Eye (tissue), 1 donor: ENCODE measurements at places on chromosomes 13 and 19.

DNA sequence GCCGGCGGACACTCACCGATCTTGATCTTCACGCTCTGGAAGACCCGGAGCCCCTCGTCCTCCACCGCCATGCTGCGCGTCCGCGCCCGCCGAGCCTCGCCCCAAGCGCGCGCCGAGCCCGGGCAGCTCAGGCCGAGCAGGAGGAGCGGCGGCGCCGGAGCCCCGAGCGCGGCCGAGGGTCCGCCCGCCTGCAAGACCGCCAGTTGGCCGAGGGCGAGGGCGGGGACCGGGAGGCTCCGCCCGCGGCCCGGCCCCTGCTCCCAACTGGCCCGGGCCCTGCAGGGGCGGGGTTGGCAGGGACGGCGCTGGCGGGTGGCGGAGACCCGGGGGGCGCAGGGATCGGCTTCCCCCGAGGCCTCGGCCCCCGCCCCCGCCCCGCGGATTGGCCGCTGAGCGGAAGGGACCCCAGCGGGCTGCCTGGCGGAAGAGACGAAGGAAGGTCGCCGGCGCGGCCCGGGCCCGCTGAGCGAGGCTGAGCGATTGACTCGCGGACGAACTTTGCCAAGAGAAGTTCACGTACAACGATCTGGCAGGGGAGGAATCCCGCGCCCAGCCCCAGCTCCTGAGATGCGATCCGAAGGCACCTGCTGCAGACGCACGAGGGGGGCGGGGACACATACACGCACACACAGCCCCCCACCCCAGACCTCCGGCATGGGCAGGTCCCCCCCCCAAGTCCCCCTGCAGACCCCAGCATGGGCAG, at the start of gene RASA3:
Gene RASA3 (minus strand): TSS at position 205 of the 703 bp plus-strand sequence. CDS start 134 bp downstream, at position 71.
- peak; percentile 90 for DNase-seq

DNA sequence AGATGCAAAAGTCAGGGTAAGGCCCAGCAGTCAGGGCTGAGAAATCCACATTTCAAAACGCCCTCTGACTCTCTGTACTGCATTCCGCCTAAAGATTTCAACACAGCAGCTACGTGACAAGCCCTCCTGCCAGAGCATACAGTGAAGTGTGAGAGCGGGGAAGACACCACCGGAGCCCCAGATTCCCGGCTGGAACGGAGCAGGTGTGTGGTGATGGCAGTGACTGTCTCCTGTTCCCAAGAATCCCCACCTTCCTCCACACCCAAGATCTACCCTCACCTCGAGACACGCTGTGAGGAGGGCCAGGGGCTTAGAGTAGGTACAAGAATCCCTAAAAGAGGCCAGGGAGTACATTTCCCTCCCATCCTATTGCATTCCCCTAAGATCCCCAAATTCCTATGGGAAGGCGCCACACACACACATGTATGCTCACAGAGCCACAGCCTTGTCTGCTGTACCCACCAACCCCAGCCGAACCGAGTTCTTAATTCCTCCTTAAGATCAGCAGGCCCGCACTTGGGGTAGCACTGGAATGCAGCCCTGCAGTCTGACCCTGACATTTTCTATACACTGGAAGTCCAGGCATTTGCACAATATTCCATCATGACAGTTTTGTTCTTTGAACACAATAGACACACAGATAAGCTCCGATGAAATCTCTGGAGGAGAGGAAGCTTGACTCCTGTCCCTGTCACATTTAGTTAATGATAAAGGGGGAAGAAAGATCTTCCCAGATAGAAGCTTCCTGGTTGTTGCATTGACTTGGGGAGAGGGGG, 102.9 kb downstream of the FOXO1 start:
- DNase-seq, result peak; percentile 69

DNA sequence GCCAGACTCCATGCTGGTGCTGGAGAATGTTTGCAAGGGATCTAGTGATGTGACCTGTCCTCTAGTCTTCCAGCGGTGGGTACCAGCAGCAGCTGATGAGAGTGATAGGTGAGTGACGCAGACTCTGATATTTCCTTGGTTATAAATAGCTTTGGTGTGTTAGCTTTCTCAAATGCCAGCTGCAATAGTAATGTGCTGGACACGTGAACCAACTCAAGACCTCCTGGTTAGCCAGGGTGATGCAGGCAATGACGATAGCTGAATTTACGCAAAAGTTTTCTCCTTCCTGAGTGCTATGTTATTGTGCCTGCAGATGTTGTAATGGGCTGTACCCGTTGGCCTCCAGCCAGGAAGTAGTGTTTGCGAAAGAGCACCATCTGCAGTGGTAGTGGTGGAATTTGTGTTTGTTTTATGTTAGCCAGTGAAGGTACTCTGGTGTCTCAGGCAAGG, 129.5 kb downstream of the CYSLTR2 start:
- DNase-seq, result no peak

DNA sequence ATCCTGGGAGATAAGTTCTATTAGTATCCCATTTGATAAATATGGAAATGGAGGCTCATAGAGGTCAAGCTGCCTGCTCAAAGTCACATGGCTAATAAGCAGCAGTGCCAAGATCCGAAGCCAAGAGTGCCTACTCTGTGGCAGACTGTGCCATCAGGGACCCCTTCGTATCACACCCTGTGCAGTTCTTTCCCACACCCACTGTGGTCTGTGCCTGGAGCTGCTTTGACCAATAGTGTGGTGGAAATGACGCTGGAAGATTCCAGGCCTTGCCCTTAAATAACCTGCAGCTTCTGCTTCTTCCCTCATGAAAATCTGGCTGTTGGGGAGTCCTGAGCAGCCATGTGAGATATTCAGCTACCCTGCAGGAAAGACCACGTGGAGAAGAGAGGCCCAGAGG, 10.1 kb downstream of the OPA3 start:
- no peak for DNase-seq

DNA sequence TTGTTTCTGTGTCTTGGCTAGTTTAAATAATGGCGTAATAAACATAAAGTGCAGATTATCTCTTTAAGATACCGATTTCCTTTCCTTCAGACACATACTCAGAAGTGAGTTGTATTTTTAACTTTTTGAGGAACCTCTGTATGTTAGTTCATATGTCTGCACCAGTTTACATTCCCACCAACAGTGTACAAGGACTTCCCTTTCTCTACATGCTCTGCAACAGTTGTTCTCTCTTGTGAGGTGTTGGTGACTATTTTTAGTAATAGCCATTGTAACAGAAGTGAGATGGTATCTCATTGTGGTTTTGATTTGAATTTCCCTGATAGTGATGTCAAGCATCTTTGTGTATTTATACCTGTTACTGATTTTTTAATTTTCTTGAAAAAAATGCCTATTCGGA, 418.6 kb downstream of the UQCRFS1 start:
- no peak for DNase-seq

DNA sequence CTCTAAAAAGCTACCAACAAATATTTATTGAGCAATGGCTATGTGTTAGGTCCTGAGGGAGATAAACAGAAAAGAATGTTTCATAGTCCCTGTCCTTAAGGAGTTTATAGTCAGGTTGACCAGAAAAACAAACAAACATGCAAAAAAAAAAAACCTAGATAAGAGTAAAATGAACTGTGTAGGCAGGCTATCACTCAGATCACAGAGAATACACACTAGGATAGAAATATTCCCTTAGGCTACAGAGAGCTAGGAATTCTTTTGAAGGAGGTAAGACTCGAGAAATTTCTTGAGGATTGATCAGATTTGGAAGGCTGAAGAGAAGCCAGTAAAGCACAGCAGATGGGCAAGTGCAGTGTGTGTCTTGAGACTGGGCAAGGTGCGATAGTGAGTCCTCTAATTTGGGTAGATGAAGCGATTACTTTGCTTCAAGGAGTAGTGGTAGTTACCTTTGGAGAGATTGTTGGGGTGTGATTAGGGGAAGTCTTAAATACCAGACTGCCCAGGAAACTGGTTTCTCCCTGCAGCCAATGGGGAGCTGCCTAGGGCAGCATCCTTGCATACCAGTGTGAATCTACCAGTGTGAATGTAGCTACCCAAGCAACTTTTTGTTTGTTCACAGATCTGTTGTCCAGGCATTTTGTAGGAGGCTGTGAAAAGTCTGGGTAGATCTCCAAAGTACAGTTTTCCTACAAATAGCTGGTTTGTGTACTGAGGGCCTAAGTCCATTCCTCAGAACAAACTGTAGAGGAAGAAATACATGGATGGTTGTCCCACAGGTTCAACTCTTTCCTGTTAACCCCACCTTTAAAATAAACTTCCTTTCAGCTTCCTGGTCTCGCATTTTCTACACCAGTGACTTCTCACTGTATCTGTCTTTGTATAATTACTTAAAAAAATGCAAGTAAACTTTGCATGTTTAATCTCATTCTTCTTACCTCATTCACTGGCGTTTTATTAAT, 314.1 kb downstream of the KLF5 start:
- DNase-seq, result no peak

- DNase-seq, result peak; percentile 99
Measured at GRCh38 chr19:37334179-37335071, 36.5 kb upstream of the ZNF527 start.

- peak; percentile 74 for DNase-seq
Measured at GRCh38 chr13:52195401-52195837, 36.0 kb upstream of the NEK3 start.

GRCh38 chr13:33577007-33577406, 240.9 kb upstream of the RFC3 start:
- DNase-seq, result peak; percentile 61

- DNase-seq, result no peak
Measured at GRCh38 chr19:40923934-40924391, 41.9 kb upstream of the CYP2A7 start.

DNA sequence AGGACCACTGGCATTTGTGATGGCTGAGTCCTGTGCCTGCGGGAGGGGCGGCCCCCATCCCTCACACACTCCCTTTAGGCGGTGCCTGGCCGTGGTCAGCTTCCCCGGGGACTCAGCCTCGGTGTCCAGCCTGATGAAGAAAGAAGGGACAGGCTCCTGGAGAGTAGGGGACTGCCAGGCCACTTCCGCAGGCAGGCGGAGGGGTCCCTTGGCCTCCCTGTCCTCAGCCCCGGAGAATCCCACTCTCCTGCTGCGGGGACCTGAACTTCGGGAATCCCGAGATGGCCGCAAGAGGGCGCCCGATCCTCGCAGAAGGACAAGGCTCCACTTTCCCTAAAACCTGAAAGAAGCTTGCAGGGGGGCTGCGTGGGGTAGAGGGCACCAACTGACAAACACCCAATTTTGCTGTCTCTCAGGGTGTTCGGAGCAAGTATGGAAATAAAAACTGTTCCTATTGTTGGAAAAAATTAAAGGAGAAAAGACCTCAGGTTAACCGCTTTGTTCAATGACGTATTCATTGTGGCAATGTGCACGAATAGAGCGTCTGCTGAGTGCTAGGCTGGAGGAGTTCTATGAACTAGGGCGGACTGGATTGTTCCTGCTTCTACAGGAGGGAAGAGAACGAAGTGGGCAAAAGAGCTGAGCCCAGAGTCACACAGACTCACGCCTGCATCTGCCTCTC, 297.3 kb downstream of the ZNF536 start:
- DNase-seq, result peak; percentile 92

- peak; percentile 92 for DNase-seq
Measured at GRCh38 chr13:106533101-106533942, 2.1 kb downstream of the EFNB2 start.

GRCh38 chr13:40527914-40528313, 138.5 kb downstream of the FOXO1 start:
- DNase-seq, result no peak

- no peak for DNase-seq
Measured at GRCh38 chr13:93984052-93984451, 495.4 kb downstream of the DCT start.

- DNase-seq, result peak; percentile 18
Measured at GRCh38 chr19:49727217-49728030, 35.7 kb downstream of the TSKS start.

GRCh38 chr19:1417145-1417544, 9.8 kb downstream of the DAZAP1 start:
- no peak for DNase-seq
